NCI-H1417 treated with DMSO at 0.1 percent for 48 hours (cell line): ENCODE measurements at places on chromosomes 2 and 18.

DNA sequence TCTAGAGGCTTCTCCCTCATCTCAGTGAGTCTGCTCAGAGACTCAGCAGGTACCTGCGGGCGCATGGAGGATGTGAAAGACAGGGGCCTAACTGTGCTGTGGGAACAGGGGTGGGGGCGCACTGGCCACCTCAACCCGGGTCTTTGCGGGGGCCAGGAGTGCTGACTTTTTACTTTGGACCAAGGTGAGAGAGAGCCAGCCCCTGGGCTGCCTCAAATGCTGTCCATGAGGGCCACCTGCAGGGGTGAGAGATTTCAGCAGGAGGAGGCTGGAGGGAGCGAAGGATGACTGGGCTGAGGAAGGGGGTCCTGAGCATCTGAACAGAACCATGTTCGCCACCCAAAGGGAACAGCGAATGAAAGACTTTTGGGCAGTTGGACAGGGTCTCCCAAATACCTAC, 129.4 kb downstream of the TNS1 start:
- DNase-seq, result no peak

- DNase-seq, result no peak
These were observed 496.9 kb upstream of the HNMT start for GRCh38 chr2:137467246-137467862.

DNA sequence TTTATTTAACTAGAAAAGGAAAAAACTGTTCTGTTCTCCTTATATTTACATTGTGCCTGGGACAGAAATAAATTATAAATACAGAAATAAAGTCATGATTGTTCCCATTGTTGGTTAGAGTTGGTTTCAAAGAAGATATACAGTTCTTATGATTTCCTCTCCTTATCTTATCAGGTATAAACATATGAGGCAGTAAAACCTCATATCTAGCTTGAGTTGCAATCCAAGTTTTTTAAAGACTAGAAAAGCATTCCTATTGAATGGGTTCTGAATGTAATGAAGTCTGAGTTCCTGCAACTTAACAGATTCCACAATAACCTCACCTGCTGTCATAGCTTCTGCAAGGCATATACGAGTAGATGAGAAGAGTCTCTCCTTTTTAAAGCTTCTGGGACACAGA, 114.7 kb upstream of the CAVIN2 start:
- no peak for DNase-seq

GRCh38 chr2:129913695-129914495, 65.6 kb upstream of the RAB6C start:
- DNase-seq, result no peak

DNA sequence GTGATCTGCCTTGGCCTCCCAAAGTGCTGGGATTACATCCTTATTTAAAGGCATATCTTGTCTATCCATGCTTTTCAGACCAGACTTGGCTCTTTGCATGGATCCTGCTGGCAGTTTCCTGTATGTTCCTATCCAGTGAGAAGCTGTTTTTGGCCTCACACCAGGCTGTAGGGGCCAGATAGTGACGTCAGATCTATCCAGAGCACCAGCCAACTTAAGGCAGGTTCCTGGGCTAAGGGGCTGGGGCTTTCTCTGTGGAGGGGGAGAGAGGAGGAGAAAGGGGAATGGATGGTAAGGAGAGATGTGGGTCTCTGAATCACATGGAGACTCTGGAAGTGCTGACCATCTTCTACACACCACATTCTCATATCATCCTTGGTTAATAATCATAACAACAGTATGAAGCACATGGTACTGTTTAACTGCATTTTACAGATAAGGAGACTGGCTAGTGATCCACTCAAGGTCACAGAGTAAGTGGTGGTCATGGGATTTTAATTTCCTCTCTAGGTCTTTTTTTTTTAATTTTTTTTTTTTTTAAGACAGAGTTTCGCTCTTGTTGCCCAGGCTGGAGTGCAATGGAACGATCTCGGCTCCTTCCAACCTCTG, 2.0 kb upstream of the FAM117B start:
- DNase-seq, result no peak

DNA sequence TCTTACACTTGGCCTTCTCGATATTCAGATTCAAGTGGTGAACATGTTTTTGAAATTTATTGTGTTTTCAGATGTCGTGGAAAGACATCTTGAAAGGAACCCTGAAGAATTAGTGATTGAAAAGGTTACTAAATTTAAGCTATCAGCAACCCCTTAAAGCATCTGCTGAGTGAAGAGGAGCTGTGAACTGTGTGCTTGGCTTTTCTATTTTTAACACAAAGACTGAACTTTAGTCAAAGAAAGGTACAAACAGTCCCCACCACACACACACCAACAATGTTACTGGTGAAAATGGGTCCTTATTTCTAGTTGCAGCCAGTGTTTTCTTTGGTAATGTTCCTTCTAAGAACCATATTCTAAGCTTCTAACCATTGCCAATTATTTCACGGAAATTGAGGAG, 95.1 kb downstream of the CYRIA start:
- DNase-seq, result no peak

DNA sequence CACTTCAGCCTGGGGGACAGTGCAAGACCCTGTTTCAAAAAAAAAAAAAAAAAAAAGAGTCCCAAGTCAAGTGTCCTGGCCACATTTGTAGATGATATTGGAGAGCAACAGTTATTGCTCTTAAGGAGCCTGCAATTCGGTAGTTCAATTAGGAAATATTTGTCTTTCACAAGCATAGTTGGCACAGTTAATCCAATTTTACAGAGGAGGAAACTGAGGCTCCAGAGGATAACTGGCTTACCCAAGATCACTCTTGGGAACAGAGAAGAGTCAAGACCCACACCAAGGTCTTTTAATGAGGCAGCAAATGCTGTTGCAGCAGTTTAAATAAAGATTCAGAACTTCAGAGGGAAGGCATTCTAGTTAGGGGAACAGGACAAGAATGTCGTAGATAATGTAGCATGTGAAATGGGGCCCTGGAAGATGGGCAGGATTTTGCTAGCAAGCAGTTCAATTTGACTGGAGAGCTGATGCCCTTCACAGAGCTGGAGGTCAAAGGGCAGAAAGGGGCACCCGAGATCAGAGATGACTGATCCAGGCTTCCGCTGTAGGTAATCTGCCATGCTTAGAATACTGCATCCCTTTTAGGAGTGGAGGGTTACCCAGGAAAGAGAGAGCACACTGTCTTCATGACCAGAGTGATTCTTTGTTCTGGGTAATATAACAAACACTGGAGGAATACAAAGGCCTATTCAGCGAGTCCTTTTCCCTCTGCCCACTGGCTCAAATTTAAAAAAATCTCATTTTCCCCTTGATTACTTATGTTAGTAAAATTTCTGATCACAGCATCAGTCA, 3.0 kb downstream of the NPC1 start:
- DNase-seq, result no peak

- no peak for DNase-seq
These were observed 73.0 kb downstream of the FARSB start for GRCh38 chr2:222582928-222583327.

- DNase-seq, result no peak
These were observed 254.9 kb downstream of the TMX3 start for GRCh38 chr18:68459968-68460367.

GRCh38 chr18:25675123-25675850, 323.3 kb upstream of the ZNF521 start:
- no peak for DNase-seq

DNA sequence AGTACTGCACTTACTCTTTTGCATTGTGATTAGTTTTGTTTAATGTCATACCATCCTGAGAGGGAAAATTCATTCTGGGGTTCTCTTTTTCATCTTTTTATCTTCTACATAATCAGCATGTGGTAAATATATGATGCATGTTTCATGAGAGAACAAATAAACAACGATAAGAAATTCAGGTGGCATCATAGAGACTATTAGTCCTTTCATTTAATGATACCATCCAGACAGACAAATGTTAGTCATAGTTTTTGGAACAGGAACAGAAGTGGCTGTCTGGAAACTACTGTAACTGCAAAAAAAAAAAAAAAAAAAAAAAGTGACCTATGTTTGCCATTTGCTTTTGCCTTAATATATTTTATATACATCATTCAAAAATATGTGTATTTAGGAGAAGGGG, 761.0 kb downstream of the EPHA4 start:
- no peak for DNase-seq

GRCh38 chr2:226352941-226353560, 446.6 kb downstream of the IRS1 start:
- peak; percentile 49 for DNase-seq

GRCh38 chr18:58996131-58996641, 131.5 kb downstream of the ZNF532 start:
- DNase-seq, result no peak

DNA sequence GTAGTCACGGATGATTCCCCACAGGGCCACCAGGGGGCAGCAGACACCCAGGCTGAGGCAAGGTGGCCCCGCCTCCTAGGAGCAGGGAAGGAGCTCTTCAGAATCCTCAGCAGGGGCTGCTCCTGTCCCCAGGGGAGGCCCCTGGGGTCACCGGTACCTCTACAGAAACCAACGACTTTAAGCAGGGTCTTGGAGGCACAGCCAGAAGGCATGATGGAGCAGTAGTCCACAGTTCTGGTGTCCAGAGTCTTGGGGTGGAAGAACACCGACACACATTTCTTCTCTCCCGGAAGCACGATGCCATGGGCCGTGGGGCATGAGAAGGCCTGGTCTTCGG, 11.5 kb downstream of the CFAP65 start:
- DNase-seq, result peak; percentile 16

DNA sequence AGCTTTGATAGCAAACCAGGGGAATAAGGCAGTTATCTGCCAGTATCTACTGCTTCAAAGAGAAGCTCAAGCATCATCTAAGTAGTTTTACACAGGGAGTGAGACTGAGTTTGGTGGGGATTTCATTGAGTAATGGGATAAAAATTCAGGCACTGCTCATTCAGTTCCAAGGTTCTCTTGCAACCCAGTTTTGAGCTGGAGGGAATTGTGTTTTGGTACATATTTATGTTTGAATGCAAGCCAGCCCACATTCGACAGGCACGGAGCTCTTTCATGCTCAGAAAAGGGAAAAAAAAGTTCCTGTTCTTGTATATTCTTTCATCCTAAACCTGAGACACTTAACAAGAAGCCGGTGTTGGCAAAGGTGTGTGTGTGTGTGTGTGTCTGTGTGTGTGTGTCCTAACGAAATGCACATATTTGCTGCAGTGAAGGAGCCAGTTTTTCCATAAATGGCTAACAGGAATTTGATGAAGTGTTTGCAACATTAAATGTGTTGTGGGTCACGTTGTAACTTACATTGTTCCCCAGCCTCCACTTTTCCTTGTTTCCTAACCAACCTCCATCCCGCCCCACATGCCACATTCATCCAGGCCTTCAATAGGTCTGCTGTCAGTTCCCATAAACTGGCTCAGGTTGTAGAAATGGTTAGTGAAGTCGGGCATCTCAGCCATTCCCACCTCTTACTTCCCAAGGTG, 311.1 kb downstream of the TXNL1 start:
- DNase-seq, result no peak

DNA sequence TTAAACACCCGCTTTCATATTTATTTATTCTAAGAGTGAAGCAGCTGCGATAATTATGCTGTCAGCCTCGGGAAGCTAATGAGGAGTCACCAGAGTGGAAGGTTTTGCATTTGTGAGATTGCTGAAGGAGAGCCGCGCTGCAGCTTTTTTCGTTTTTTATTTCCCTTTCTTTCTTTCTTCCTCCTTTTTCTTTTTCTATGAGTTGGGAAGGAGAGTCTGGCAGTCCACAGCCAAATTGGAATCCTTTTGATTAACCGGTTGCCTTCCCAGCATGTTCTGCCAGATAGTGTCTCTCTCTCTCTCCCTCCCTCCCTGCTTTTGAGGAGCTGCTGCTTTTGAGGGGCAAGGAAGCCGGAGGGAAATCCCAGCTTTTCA, 82.1 kb downstream of the CDK15 start:
- DNase-seq, result no peak

- no peak for DNase-seq
These were observed 4.3 kb downstream of the FRZB start for GRCh38 chr2:182862091-182862490.

GRCh38 chr2:136305517-136306192, 187.7 kb upstream of the CXCR4 start:
- no peak for DNase-seq

DNA sequence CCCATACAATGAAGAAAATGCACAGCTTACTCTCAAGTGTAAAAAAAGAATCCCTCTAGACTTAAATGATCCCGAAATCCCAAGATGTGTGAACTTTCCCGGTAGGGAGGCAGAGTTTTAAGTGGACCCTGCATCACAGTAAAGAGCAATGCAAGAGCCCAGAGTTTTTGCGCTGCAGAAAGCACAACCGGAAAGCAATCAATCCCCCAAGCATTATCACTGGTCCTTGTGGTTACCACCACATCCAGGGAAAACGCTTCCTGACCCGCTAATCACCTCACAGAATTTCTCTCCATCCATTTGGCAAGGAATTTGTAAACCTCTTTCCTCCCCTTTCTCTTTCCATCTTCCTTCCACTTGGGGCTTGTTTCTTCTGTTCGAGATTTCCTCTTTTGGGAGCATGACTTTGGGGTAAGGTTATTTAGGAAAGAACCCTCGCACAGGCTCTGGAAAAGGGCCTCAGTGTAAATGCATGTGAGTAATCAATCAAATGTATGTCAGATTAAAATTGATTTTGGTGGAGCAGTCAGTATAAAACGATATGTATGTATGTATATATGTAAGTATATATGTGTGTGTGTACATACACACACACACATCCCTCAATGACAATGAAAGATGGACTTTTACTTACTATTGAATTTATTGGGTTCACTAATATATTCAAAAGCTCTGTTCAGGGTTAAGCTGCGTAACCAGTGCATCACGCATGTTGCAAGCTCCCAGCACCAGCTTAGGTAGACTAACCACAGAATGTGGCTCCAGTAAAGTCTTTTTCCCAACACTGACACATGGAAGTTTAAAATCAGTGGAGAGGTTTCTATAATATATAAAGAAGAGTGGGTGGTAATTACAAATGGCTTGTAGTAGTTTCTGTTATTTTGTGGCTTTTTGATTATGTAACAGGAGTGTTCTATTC, 1.6 kb downstream of the PLCL1 start:
- DNase-seq, result no peak

DNA sequence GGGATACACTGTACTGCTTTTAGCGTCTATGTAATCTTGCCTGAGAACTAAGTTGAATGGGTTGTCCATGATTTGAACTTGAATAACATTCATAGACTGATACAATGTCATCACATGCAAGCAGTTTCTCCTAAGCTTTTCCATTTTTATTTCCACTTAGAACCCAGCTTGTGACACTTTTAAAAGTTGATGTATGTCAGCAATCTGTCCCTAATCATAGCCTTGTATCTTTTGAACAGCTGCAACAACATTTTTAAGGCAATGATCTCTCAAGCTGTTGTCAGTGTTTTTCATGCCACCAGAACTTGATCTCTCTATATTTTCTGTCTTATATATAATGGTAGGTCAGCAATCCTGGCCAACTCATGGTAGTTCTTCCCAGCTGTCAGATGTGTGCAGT, 185.0 kb downstream of the DOK6 start:
- no peak for DNase-seq

GRCh38 chr2:46195819-46196218, 101.4 kb upstream of the EPAS1 start:
- no peak for DNase-seq

- DNase-seq, result no peak
These were observed 87.2 kb downstream of the KCTD18 start for GRCh38 chr2:200422532-200423261.
